ENCODE measurements at places on chromosomes 5 and 9. TPM values are rescaled to one million over a fixed set of nuclear protein-coding genes. Genes with fewer than 3 reads are reported as not detected.

- DNase-seq = no peak
These were observed 23.2 kb downstream of the PRDM6 start for GRCh38 chr5:123112196-123112595.

DNA sequence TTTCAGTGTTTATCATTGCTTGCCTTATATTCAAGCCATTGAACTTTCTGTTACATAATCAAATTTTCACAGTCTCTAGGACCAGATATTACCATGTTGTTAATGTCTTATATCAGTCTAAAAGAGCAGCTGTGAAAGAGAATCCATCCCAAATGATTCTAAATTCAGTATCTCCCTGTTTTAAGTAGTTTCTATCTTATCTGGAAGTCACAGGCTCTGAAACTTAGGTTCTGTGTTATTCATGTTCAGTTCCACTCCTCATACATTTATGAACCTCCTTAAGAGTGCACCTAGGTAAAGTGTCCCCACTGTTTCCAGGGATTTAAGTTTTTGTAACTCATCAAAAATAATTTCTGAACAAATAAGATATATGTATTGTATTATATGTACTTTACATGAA lies 9.7 kb downstream of the LYRM7 start:
- DNase-seq = no peak

- DNase-seq = no peak
These were observed 34.0 kb downstream of the CDK5RAP2 start for GRCh38 chr9:120545701-120546550.

DNA sequence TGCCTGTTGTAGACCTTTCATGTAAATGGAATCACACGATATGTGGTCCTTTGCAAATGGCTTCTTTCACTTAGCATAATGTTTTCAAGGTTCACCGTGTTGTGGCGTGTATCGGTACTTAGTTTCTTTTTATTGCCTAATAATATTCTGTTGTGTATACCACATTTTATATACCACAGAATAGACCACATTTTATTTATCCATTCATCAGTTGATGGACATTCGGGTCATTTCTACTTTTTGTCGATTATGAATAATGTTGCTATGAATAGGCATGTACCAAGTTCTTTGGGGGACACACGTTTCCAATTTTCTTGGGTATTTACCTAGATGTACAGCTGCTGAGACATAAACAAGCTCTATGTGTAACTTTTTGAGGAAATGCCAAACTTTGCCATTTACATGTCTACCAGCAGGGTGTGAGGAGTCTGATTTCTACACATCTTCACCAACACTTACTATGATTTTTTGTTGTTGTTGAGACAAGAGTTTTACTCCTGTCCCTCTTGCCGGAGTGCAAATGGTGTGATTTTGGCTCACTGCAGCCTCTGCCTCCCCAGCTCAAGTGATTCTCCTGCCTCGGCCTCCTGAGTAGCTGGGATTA lies 144.7 kb downstream of the RGS3 start:
- DNase-seq = no peak

DNA sequence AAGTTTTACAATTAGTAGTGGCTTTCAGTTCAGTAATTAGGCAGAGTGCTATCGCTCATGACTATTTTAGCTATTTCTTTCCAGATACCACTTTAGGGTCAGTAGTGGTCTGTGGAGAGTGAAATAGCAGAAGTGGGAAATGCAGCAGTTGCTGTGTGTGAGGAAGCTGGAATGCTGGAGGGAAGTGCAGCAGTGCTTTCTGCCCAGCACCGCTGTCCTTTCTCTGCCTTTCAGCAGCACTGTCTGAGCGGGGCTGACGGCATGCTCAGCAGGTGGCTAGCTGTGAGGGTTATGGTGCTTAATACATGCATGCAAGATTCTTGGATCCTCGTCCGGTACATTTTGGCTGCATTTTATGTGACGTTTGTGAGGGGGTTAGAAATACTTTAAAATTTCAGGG lies 213.9 kb downstream of the PBX3 start:
- no peak for DNase-seq

DNA sequence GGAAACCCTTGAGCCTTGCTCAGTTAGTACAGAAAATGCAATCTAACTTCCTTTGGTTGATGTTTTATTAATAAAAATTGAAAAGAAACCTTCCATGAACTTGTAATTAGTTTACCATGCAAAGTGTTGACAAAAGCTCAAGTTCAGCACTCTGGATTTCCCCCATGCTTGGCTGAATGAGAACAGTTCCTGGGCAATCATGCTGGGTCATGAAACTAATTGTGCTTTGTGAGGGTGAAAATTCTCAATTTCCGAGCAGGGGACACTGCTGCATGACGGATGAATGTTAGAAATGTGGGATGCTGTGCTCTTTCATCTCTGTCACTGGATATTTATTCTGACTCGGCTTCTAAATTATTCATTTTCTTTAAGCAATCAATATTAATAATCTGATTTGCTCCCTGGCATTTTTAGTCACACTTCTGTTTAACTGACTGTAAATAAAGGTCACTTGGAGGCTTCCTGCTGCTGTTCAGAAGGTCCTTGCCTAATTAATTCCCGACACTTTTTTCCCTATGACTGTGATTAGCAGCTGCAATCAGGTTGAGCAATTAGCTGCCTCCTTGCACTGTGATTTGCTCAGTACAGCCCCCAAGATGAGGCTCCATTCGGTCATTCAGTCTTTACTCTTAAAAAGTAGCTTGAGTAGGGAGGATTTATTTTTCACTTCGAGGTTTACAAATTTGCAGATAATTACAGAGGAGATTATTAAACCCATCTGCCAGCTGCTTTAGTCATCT lies 678.1 kb upstream of the ZNF608 start:
- DNase-seq = no peak

GRCh38 chr5:123344816-123345426 lies 78.3 kb downstream of the CEP120 start:
- DNase-seq = no peak

DNA sequence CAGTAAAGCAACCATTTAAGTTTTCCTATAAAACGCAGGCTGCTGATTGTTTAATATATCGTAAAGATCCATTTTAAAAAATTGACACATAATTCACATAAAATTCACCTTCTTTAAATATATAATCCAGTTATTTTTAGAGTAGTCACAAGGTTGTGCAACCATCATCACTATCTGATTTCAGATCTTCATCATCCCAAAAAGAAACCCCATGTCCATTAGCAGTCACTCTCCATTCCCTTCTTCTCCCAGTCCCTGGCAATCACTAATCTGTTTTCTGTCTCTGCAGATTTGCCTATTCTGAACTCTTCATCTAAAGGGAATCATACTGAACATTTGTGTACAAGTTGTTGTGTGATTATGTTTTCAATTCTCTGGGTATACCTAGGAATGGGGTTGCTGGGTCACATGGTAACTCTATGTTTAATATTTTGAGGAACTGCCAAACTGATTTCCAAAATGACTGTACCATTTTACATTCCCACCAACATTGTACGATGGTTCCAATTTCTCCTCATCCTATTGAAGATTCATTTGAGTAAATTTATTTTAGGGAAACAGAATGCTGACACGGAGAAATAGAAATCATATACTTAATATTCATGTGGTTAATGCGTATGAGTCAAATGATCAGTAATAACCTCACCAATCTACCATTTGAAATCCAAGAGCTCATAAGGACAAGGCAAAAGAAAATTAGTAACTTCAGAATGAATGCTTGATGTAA lies 57.8 kb upstream of the PLPP1 start:
- DNase-seq = no peak

DNA sequence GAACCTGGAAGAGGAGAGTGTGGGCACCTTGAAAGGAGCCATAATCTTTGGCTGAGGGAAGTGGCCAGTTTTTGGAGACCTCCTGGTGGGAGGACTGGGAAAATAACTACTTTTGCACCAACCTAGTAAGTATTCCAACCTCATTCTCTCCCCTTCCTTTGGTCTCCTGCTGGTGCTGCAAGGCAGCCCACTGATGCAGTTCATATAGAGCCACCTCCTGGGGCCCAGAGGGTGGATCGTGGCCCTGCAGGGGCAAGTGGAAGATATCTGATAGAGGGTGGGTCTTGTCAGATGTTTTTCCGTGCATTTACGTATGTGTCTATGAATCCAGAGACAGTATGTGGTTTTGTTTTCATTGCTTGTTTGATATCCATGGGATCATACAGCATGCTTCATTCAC lies 172.8 kb upstream of the PITX1 start:
- DNase-seq = no peak

- DNase-seq = no peak
These were observed 73.1 kb upstream of the TBC1D9B start for GRCh38 chr5:179980767-179981166.

- no peak for DNase-seq
These were observed 399.0 kb upstream of the MEF2C start for GRCh38 chr5:89281766-89282553.

GRCh38 chr5:157059891-157060290 lies 975 bp upstream of the HAVCR1 start:
- no peak for DNase-seq

GRCh38 chr5:95927927-95928723 lies 33.5 kb downstream of the ELL2 start:
- DNase-seq = no peak

DNA sequence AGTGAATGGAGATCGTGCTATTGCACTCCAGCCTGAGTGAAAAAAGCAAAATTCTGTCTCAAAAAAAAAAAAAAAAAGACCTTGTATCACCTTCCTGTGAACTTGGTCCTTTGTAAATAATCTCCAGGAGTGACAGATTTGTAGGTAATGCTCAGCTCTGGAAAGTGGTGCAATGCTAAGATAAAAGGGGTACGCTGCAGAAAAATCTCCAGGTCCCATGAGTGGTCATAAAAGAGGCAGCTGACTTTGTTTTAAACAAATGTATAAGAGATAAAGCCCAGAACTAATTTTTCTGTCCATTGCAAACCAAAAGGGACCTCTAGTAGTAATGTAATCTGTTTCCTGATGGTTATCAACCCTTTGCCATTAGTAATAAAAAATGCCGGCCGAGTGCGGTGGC lies 33.7 kb downstream of the RNF44 start:
- no peak for DNase-seq

DNA sequence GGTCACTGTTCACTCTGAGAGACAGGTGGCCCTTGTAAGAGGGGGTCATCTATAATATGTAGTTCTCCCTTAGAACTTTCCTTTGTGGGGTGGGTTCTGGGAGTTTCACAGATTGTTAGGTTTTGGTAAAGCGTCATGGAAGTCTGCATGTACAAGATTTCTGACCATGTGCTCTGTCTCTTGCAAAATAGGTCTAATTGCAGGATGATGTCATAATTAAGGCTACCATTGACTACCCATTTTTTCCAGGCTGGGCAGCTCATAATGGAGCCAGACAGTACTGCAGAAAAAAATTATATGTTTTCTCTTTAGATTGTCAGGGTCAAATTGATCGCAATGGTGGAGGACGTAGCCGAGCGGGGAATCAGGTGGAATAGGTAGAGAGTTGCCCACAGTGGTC lies 3.7 kb upstream of the GM2A start:
- no peak for DNase-seq

GRCh38 chr9:68492806-68493205 lies 47.9 kb downstream of the TMEM252 start:
- DNase-seq = no peak

GRCh38 chr5:160174290-160174689 lies 55.0 kb upstream of the FABP6 start:
- DNase-seq = no peak

DNA sequence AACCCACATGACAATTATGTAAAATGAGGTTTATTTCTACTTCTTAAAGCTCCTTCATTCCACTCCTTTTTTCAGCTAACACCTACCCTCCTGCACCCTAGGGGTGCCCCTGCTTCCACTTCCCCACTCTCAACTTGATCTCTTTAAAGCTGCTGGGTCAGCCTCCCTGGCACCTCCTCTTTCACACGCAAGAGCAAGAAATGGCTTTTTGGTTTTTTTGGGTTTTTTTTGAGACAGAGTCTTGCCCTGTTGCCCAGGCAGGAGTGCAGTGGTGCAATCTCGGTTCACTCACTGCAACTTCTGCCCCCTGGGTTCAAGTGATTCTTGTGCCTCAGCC lies 64.4 kb downstream of the SUSD1 start:
- no peak for DNase-seq

GRCh38 chr5:169268019-169268418 lies 32.9 kb downstream of the SLIT3 start:
- no peak for DNase-seq

DNA sequence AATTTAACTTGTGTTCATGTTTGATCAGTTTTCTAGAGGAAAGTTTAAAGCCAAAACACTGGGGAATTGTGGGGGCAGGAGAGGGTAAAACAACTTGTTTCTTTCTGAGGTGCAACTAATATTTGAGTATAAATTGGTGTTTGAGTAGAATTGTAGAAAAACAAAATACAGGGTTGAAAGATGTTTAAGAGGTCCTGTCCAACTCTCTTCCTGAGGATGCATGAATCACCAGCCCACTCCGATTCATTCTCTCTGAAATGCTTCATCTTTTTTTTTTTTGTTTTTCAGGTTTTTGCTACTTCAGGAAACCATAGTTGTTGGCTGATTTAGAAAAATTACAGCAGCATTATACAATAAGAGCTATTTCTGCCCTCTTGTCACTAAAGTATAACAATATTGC lies 42.4 kb upstream of the TMC1 start:
- no peak for DNase-seq

DNA sequence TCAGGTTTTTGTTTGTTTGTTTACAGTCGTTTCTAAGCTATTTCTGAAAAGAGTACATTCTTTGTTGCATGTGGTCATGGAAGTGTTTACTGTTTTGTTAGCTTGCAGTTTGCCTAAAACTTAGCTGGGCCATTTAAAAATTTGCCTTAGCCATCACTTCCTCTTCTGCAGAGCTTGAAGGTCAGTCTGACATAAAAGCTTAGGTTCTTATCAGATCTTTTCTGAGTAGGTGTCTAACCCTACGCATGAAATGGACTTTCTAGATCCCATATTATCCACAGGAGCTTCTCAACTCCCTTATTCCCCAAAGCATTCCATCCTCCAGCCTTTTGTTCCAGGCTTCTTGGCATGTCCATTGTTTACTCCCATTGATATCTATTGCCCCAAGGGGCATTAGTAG lies 90.3 kb downstream of the AP3B1 start:
- no peak for DNase-seq

GRCh38 chr5:9263656-9264055 lies 282.2 kb downstream of the SEMA5A start:
- no peak for DNase-seq

GRCh38 chr5:68178579-68178978 lies 37.0 kb upstream of the PIK3R1 start:
- DNase-seq = no peak

GRCh38 chr5:140205216-140205615 lies 30.2 kb downstream of the CYSTM1 start:
- no peak for DNase-seq

DNA sequence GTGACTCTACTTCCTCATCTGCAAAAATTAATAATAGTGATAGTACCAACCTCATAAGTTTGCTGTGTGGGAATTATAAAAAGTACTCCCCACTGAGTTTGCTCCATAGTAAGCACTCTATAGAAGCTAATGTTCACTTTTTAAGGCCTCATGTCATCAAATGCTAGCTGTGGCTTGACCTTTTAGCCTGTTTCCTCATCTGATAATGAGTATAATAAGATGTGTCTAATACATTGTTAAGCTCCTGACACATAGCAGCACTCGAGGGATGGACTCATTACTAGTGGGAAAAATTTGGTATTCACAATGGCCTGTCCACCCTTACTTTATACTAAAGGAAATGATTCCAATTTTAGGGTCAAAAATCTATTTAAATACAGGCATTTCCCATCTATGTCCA lies 26.1 kb upstream of the CAST start:
- DNase-seq = no peak

The C9 gene
- not detected for total RNA-seq

The NEUROG1 gene
- total RNA-seq = not detected

The RPS23 gene
- 2,916 TPM for total RNA-seq

The C9orf43 gene
- total RNA-seq = 0.57 TPM

The JMY gene
- 14.2 TPM for total RNA-seq

The STPG3 gene
- total RNA-seq = not detected

The SLC25A2 gene
- not detected for total RNA-seq

The FAXDC2 gene
- total RNA-seq = 3.0 TPM

The GPR151 gene
- not detected for total RNA-seq

Measured in H9 (cell line).